ENCODE measurements at places on chromosomes 7 and 10. TPM values are rescaled to one million over a fixed set of nuclear protein-coding genes. Genes with fewer than 3 reads are reported as not detected.

Gene ZNF804B
- polyA plus RNA-seq, result not detected

Gene ASB4
- polyA plus RNA-seq, result 0.18 TPM

Gene COL26A1
- not detected for polyA plus RNA-seq

Gene GSTO1
- polyA plus RNA-seq, result 699 TPM

Gene CLEC2L
- not detected for polyA plus RNA-seq

Gene IGF2BP3
- not detected for polyA plus RNA-seq

Gene PBLD
- 1.4 TPM for polyA plus RNA-seq

Gene ANKRD1
- polyA plus RNA-seq, result 9,579 TPM

Gene HOXA3
- 0.11 TPM for polyA plus RNA-seq

Gene VAX1
- polyA plus RNA-seq, result not detected

Gene SPDYE5
- not detected for polyA plus RNA-seq
